ENCODE measurements at places on chromosomes 2 and 18. TPM values are rescaled to one million over a fixed set of nuclear protein-coding genes. Genes with fewer than 3 reads are reported as not detected.

The ASXL3 gene
- total RNA-seq = 0.19 TPM

The SCN7A gene
- total RNA-seq = 7.9 TPM

The ZC3H6 gene
- 5.8 TPM for total RNA-seq

The CD302 gene
- 65.9 TPM for total RNA-seq

The ABCB11 gene
- total RNA-seq = 74.3 TPM

The AFF3 gene
- total RNA-seq = 5.3 TPM

DNA sequence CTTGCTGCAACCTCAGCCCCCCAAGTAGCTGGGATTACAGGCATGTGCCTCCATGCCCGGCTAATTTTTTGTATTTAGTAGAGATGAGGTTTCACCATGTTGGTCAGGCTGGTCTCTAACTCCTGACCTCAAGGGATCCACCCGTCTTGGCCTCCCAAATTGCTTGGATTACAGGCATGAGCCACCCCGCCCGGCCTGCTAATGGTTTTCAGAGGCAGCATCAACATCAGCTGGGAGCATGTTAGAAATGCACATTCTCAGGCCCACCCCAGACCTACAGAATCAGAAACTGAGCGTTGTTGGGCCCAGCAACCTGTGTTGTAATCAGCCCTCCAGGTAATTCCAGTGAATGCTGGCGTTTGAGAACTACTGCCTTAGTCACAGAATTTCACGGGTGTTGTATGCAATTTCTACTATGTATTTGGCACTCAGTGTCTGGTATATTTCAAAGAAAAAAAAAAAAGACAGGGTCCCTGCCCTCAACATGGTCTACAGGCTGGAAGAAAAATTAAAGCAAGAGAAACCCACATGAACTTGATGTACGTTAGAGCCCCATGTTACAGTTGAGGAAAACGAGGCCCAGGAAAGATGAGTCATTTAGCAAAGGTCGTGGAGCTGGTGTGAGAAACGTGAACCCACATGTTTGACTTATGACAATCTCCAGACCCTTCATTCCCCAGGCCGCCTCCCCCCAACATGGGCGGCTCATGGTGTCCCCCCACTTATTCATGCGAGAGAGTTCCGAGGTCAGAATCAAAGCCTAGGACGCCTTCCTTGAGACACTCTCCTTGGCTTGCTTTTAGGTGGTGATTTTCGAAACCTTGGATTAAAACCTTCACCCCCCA is 35.3 kb downstream of the SH3BP4 start:
- no peak for DNase-seq

GRCh38 chr2:173150963-173151362 is 75.3 kb downstream of the MAP3K20 start:
- no peak for DNase-seq

DNA sequence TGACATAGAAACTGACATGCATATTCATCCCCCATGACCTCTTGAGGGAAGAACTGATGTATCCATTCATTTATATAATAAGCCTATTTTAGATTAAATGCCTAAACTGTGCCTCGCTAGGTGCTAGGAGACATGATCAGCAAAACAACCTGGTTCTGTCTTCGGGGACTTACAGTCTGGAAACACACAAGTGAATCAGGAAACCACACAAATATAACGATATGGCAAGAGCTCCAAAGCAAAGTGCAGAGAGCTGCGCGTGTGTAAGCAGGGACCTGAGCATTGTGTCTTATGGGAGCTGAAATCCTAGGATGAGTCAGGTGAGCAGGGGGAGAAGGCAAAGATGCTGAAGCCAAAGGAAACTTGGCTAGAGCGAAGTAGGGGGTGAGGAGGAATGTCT is 120.6 kb downstream of the NRP2 start:
- DNase-seq = no peak

DNA sequence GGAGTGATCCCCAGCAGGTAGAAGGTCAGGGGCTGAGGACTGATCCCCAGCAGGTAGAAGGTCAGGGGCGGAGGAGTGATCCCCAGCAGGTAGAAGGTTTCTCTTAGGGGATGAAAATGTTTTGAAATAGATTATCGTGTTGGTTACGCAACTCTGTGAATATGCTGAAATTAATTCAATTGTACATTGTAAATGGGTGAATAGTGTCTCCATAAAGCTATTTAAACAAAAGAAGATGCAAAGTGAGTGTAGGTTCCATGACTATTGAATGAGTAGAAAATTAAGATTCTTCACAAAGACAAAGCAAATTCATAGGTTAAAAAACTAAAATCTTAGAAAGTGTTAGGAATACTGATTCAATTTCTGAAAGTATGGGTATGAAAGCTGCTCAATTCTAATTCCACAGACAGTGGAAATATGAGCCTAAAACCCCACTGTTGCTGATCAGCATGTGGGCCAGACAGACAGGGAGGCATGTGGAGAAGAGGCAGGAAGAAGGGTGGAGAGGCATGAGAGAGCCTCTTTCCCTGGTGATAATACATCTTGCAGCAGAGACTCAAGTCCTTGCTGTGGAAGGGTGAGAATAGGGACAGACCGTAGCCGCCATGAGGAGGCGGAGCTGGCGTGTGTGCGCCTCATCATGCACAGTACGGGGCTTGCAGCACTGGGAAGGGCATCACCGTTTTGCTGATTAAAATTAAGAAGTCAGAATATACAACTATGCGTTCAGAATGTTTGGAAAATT is 85.9 kb upstream of the NFATC1 start:
- DNase-seq = no peak

GRCh38 chr2:43328133-43328532 is 101.7 kb upstream of the ZFP36L2 start:
- peak; percentile 23 for DNase-seq

GRCh38 chr18:24734058-24734457 is 273.6 kb downstream of the HRH4 start:
- no peak for DNase-seq

DNA sequence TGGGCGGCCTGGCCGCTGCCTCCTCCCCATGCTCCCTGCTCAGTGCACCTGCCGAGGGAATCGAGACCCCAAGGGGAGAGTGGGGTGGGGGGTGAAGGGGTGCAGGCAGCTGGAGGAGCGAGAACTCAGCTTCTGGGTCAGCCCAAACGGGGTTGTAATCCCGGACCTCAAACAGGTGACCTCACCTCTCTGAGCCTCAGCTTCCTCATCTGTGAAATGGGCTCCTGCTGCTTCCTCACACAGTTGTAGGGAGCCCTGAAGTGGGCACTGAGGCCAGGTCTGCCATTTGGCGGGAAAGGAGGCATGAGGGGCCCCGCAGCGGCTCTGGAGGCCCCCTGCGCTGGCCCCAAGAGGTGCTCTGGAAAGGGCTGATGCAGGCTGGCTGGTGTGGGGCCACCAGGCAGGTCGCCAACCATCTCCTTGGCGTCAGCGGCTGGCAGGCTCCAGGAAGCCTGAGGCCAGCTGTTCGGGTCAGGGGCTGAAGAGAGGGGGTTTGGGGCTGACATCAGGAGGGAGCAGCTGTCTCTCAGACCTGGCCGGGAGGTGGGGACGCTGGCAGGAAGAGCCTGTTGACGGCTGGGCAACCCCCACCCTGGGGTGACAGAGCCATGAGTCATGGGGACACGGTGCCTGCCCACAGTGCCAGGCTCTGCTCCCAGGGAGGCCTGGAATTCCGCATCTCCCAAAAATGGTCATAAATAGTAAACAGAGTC is 4.9 kb downstream of the KLHL30 start:
- no peak for DNase-seq

GRCh38 chr2:121562269-121563176 is 31.8 kb downstream of the RNU4ATAC start:
- DNase-seq = no peak

DNA sequence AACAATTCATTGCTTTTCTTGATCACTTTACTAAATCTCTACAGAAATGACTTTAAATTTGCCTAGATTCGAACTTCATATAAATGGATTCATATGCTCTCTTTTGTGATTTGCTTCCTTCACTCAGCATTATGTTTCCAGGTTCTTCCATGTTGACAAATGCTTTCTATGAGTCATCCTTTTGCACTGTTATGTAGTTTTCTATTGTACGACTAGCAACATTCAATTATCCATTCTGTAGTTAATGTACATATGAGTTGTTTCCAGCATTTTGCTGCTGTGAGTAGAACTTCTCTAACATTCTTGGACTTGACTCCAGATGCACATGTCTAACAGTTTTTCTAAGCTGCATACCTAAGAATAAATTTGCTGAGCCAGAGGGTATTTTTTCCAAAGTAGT is 66.5 kb upstream of the NEUROD1 start:
- no peak for DNase-seq

GRCh38 chr18:48979944-48980890 is 29.5 kb upstream of the SMAD7 start:
- DNase-seq = no peak

GRCh38 chr2:101842471-101842870 is 145.0 kb downstream of the MAP4K4 start:
- no peak for DNase-seq

GRCh38 chr2:62263076-62263715 is 67.3 kb downstream of the B3GNT2 start:
- DNase-seq = no peak

DNA sequence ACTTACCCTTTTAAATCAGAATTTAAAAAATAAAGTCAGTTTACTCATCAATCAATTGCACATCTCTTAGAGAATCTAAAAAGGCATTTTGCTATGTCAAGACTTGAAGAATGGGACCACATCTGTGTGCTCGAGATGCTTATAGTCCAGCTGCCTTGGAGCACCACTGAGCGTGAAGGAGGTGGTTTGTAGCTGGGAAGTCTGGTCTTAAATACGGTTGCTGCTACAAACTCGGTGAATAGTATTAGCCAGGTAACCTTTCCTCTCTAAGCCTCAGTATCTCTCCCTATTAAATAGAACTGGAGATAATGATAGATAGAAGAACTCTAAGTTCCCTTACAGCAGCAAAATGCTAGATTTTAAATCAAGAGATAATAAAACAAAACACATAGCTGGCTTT is 289.7 kb downstream of the TRIB2 start:
- no peak for DNase-seq

DNA sequence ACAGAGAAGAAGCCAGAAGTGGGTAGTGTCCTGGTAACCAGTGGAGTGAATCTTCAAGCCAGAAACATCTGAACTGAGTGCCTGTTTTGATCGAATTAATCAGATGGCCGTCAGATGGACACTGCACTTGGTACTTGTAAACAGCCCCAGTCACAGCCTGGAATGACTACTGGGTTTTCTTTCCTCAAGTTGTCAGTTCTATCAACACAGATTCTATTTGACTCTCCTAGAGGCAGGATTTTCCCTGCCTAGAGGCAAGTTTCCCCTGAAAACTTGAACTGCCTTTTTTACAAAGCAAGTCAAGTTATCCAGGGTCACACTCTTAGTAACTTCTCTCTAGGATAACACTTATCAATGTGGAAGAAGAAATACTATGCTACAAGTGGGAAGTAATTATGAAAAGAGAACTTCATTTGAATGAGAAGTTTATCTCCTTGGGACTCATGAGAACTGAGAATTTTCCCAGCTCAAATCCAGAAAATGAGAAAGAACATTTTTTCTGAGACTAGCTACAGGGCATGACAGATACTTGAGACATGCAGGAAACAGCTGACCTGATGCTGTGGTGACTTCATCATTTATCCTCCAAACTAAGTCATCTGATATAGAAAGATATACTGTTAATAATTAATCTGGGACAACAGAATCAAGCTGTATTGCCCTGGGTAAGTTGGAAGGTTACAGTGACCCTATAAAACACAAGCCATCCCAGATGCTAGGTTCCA is 36.0 kb downstream of the SULT1C2 start:
- DNase-seq = no peak

- no peak for DNase-seq
Observed at GRCh38 chr2:52775674-52776073, 991.9 kb upstream of the CHAC2 start.

DNA sequence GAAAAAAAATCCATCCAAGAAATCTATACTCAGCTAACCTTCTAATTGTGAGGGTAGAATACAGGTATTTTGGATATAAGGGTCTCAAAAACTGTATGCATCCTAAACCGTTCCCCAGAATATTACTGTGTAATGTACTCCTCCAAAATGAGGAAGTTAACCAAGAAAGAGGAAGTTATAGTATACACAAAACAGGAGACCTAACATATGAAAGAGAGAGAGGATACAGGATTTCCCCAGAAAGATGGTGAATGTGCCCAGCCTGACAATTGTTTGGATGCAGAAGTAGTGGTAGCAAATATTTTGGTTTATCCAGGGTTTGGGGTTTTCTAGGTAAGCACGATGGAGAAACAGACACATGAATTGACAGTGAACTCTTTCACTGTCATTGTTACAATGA is 50.6 kb downstream of the GALNT3 start:
- DNase-seq = no peak

- DNase-seq = no peak
Observed at GRCh38 chr18:43866696-43867095, 589.4 kb upstream of the SYT4 start.

DNA sequence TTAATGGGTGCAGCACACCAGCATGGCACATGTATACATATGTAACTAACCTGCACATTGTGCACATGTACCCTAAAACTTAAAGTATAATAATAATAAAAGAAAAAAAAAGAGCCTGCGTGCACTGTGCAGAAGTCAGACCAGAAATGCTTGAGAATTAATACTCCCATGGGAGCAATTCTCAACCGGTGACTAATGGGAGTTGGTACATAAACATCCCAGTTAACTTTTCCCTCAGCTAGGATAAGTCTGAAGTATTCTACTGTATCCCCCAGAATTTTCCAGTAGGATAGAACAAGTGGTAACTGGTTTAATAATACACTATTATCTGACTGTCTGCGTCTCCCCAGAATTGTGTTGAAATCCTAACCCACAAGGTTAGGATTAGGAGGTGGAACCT is 113.6 kb upstream of the COL5A2 start:
- no peak for DNase-seq

DNA sequence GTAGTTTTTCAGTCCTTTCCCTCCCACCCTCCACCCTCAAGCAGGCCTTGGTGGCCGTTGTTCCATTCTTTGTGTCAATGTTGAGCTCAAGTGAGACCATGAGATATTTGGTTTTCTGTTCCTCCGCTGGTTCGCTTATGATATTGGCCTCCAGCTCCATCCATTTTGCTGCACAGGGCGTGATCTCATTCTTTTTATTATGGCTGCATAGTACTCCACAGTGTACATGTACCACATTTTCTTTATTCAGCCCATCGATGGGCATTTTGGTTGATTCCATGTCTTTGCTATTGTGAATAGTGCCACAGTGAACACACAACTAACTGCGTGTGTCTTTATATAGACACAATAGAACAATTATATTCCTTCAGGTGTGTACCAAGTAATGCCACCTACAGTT is 14.1 kb downstream of the AGAP1 start:
- DNase-seq = no peak

DNA sequence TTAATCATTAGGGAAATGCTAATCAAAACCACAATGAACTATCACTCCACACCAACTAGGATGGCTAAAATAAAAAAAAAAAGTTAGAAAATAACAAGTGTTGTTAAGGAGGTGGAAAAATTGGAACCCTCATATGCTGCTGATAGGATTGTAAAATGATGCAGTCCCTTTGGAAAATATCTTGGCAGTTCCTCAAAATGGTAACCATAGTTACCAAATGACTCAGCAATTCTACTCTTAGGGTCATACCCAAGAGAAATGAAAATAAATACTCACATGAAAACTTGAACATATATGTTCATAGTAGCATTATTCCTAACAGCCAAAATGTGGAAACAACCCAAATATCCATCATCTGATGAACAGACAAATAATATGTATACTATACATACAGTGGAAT is 15.7 kb upstream of the ACVR2A start:
- no peak for DNase-seq

All from liver (tissue), 10 donors.